ENCODE measurements at places on chromosomes 11 and 22.

DNA sequence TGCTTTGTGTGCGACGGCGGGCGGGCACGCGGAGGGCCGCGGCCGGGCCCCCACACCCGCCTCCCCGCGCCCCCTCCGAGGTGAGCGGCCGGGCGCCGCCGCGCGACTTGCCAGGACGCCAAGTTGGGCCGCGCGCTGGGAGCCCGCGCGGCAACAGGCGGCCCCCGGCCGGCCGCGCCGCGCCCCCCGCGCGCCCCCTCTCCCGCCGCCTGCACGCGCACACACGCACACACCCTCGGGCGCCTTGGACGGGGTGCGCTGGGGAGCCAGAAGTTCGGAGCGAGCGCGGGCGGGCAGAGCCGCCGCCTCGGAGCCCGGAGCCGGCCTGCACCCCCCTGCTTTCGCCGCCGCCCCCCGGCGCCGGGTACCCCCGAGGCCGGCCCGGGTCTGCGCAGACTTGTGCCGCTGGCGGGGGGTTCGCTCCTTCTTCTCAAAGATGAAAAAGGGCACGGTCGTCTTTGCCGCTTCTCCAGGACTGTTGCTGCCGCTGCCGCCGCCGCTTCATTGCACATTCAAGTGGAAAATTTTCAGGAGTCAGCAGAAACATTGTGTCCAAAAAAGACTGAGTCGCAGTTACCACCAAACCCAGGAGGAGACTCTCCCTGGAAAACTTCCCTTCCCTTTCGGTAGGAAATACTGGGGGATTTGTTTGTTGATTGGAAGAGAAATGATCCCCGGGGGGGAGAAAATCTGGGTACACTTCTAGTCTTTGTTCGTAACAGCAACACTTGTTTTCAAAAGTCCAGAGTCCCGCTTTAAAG lies 895 bp downstream of the TEAD1 start:
- DNase-seq, result peak; percentile 50

GRCh38 chr11:125603207-125603606 lies 10.6 kb downstream of the STT3A start:
- DNase-seq, result no peak

- no peak for DNase-seq
These were observed 534.3 kb downstream of the NTM start for GRCh38 chr11:131904756-131905155.

GRCh38 chr11:26834601-26835000 lies 112.7 kb upstream of the SLC5A12 start:
- no peak for DNase-seq

DNA sequence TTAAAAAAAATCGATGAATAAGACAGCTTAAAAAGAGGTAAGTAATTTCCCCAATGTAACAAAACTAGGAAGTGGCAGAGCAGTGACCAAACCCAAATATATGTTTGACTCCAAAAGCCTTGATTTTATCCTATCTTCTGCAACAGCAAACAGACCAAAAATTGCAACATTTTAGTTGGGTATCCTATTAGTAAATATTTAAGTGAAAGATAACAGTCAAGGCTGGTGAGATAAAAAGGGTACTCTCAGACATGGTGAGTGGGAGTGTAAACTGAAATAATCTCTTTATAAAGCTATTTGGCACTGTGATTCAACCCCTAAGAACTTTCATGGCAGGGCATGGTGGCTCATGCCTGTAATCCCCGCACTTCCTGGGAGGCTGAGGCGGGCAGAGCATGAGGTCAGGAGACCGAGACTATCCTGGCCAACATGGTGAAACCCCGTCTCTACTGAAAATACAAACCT lies 1.9 kb upstream of the RDX start:
- DNase-seq, result no peak

DNA sequence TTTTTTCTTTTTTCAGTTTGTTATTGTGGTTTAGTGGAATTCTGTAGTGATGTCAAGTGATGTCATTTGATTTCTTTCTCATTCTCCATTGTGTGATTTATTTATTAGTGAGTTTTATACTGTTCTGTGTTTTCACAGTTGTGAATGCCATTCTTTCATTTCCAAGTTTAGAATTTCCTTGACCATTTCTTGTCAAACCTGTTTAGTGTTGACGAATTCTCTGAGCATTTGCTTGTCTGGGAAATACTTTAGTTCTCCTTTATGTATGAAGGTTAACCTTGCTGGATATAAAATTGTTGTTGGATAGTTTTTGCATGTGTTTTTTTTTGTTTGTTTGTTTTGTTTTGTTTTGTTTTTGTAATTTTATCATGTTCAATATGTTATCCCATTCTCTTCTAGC lies 633.6 kb upstream of the FAT3 start:
- no peak for DNase-seq

- DNase-seq, result peak; percentile 35
These were observed 56.5 kb upstream of the SHISAL1 start for GRCh38 chr22:44369293-44369661.

- peak; percentile 59 for DNase-seq
These were observed 670 bp downstream of the NEFH start for GRCh38 chr22:29480512-29481264.

DNA sequence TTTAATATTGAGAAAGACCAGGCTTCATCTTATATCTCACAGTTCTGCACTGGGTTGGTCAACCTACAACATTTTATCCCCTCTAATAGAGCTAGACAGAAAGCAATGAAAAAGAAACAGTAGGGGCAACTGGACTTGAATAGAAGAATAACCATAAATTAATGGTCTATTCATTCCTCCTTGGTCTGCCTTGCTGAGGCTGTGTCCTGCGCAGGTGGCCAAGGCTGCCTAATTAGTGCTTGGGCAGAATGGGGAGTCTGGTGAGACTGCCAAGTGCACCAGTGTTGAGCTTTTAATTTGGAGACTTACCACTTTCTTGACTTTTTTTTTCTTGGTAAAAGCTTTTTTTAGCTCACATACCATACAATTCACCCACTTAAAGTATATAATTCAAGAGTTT lies 35.0 kb upstream of the SPON1 start:
- DNase-seq, result no peak

GRCh38 chr22:45230026-45230721 lies 10.5 kb downstream of the KIAA0930 start:
- no peak for DNase-seq

DNA sequence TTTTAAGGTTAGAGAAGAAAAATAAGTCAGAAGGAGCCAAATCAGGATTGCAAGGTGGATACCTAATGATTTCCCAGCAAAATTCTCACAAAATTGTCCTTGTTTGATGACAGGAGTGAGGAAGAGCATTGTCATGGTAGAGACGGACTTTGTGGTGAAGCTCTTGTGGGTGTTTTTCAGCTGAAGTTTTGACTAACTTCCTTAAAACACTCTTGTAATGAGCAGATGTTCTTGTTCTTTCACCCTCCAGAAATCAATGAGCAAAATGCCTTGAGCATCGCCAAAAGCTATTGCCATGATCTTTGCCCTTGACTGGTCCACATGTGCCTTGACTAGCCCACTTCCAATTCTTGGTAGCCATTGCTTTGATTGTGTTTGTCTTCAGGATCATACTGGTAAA lies 20.0 kb downstream of the CALCB start:
- DNase-seq, result no peak

DNA sequence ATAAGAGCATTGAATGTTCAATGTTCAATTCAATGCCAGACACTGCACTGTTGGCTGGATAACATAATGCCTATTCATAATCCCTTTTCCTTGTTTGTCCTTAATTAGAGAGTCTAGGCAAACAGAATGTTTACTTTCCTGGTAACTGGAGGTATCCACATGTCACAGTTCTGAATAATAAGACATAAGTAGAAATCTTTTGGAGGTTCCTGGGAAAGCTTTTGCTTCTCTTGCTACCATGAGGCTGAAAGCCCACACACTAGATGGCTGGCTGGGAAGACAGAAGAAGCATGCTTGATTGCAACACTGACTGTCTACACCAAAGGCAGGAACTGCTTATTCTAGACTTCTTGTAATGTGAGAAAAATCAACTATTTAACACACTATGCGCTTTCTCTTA lies 79.5 kb downstream of the GAB2 start:
- DNase-seq, result no peak

GRCh38 chr11:124859171-124859570 lies 6.1 kb upstream of the ROBO3 start:
- DNase-seq, result no peak

- no peak for DNase-seq
These were observed 19.6 kb upstream of the JAM3 start for GRCh38 chr11:134049303-134049702.

DNA sequence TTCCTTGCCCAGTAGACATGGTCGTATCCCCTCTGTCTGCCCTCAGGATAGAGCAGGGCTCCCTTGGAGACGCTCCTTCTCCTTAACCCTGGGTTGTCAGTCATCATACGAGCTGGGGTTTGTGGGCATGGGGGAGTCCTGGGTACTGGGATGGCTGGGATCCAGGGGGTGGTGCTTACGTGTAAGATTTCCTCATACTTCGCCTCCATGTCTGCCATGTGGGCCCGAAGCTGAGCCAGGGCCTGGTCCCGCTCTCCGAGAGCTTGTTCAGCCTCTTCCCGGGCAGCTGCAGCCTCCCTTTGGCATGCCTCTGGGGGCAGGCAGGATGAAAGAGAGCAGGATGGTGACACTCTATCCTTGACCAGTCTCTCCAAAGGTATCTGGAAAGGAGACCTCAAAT lies 5.3 kb downstream of the NHERF4 start:
- peak; percentile 31 for DNase-seq

GRCh38 chr11:117095284-117096161 lies 2.7 kb downstream of the SIK3 start:
- no peak for DNase-seq

DNA sequence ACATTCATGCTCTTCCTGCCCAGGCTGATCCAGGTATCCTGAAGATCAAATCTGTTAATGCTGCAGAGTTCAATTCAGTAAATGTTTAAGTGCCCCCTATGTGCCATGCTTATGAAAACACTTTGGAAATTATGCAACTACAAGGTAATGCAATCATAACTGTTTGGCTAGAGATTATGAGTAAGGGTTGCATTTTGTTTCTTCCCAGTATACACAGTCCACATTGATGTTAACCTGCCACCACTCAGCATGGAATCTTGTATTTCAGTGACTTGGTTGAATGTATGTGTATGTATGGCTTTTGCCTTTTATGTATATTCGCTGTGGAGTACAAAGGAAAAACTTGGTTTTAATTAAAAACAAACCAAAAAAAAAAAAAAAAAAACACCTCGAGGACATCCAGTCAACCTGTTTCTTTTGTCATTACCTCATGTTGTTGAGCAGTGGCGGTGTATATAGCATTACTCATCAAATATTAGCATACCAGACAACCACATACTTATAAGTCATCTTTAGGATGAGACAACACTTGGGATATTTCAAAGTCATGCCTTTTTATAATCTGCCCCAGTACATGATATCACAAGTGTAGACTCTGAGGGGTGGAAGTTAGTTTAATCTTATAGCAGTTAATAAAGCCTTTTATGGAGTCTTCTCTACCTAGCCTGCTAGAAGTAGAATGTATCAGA lies 86.1 kb upstream of the HORMAD2 start:
- DNase-seq, result no peak

- no peak for DNase-seq
These were observed 57.6 kb upstream of the FTH1 start for GRCh38 chr11:62024936-62025486.

- DNase-seq, result no peak
These were observed 23.1 kb downstream of the A4GALT start for GRCh38 chr22:42697542-42698013.

- no peak for DNase-seq
These were observed 233.3 kb downstream of the CTTN start for GRCh38 chr11:70631624-70632047.

- no peak for DNase-seq
These were observed 252.6 kb downstream of the SWAP70 start for GRCh38 chr11:9916480-9916879.

DNA sequence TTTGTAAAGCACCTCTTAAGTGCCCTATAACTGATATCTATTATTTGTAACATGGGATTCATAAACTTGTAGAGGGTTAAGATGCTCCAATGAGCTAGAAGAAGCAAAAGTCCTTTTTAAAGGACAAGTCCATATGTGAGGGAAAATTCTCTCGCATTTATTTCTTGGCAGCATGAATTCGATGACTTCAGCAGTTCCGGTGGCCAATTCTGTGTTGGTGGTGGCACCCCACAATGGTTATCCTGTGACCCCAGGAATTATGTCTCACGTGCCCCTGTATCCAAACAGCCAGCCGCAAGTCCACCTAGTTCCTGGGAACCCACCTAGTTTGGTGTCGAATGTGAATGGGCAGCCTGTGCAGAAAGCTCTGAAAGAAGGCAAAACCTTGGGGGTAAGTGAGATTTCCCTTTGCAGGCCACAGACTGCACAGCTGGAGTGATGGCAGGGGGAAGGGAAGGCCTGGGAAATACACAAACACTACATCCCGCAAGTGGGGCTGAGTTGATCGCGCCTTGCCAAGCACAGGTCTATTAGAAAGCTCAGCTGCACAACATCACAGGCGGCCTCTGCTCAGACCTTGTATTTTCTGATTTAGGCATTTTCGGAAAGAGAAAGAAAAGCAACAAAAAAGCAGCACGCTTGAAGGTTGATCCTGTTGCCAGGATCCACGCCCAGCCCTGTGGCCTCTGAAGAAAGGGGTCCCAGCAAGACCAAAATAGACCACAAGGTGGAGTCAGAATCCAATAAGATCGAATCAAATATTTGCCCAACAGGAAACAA lies 1.5 kb downstream of the MS4A8 start:
- no peak for DNase-seq

GRCh38 chr11:75063741-75064314 lies 32.8 kb downstream of the OR2AT4 start:
- no peak for DNase-seq

DNA sequence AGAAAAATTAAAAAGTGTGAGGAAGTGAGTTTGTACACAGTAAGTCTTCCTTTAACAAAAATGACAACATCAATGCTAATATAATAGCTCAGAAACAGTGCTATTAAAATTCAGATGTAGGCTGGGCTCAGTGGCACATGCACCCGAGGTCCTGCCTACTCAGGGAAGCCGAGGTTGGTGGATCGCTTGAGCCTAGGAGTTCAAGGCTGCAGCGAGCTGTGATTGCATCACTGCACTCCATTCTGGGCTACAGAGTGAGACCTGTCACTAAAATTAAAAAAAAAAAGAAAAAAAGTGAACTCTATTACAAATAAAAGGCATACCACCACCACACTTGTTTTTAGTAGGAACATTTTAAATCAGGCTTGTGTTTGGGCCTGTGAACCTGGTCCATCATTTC lies 39.2 kb upstream of the PAX6 start:
- no peak for DNase-seq

GRCh38 chr22:40374567-40374966 lies 4.2 kb downstream of the SGSM3 start:
- DNase-seq, result no peak

DNA sequence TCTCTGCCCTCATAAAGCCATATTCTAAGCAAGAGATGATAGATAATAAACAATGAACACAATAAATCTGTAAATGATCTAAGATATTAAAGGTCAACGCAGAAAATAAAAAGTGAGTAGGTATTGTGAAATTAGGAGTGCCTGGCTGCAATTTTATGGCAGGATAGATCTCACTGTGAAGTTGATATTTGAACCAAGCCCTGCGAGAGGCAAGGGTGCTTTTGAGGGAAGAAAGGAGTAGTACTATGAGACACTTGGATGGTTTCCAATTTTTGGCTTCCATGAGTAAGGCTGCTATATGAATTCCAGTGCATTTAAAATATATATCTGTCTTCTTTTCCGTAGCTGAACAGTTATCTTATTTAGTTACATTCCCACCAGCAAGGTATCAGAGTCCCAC lies 720.0 kb upstream of the CNTN5 start:
- no peak for DNase-seq

All from lower lobe of right lung (tissue), 2 donors.